Neuronal stem cell (in vitro differentiated cells): ENCODE measurements at places on chromosomes 7 and 10.

DNA sequence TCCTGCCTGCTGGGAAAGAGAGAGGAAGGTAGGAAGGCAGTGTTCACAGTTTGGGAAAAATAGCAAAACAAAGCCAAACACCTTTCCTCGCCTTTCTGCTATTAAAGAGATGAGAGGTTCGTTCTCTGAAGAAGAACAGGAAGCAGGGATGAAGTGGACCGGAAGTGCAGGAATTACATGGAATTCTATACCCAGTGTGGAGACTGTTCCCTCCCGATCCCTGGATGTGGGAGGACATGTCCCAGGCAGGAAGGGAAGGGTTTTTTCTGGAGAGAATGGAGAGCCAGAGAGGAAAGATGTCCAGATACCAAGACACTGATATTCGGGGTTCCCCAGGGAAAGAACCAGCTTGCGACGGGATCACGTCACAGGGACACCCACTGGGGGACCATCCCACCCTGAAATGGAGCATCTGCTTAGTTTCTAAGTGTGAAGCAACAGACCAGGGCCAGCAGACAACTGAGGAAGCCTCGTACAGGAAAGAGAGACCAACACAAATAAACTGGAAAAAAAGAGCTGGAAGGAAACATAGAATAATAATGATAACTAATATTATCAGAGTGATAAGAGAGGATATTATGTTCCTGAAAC, 187.6 kb downstream of the PRPF18 start:
- H3K27me3 ChIP-seq: no peaks in the 10 kb centered on the region
- H3K36me3 ChIP-seq: peaks cover 81% of the 10 kb centered on the region
- no peak for DNase-seq
- H3K27ac ChIP-seq: no peak overlapping the region

GRCh38 chr7:30200591-30200990, 65.8 kb downstream of the MTURN start:
- no peak overlapping the region for H3K4me3 ChIP-seq
- no peaks in the 10 kb centered on the region for H3K27me3 ChIP-seq
- H3K4me1 ChIP-seq: no peaks in the 10 kb centered on the region
- H3K27ac ChIP-seq: no peak overlapping the region
- DNase-seq: no peak
- no peaks in the 10 kb centered on the region for H3K36me3 ChIP-seq

DNA sequence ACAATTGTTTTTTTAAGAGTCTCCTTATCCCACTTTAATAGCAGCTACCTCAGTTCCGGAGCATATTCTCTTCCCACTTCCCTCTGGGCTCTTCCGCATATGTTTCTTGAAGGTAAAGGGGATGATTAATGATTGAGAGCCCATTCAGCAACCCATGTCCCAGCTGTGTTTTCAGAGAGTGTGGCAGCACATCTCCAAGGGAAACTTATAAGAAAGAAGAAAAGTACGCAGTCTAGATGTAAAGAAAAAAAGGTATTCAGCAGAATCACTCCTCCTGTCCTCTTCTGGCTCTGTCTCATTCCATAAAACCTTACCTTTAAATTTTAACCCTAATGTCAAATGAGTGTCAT, 9.7 kb upstream of the ANKRD7 start:
- H3K4me3 ChIP-seq: no peak overlapping the region
- H3K27ac ChIP-seq: no peak overlapping the region
- no peaks in the 10 kb centered on the region for H3K4me1 ChIP-seq
- no peak for DNase-seq
- H3K36me3 ChIP-seq: no peaks in the 10 kb centered on the region

DNA sequence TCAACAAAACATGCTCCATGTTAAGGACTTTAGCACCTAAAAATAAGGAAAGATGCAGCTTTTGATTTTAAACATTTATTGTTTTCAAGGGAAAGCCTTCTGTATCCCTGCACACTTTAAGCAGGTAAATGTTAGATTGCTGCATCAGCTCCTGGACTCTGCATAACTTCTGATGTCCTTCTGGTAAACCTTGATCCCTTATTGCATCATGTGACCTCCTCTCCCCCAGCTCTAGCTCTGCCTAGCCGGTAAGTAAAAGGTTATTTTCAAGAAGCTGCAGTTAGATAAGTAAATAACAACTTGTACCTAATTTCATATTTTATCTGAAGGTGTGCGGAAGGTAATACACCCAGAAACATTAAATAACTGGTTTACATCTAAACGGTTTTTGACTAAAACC, 37.5 kb downstream of the PDK4 start:
- H3K27ac ChIP-seq: no peak overlapping the region
- H3K27me3 ChIP-seq: no peaks in the 10 kb centered on the region
- H3K4me1 ChIP-seq: no peaks in the 10 kb centered on the region
- no peak for DNase-seq
- H3K36me3 ChIP-seq: no peaks in the 10 kb centered on the region

- no peaks in the 10 kb centered on the region for H3K4me1 ChIP-seq
- H3K27me3 ChIP-seq: no peaks in the 10 kb centered on the region
- H3K4me3 ChIP-seq: no peak overlapping the region
- H3K36me3 ChIP-seq: peaks cover 54% of the 10 kb centered on the region
Observed at GRCh38 chr7:739455-739982, 12.4 kb upstream of the PRKAR1B start.

DNA sequence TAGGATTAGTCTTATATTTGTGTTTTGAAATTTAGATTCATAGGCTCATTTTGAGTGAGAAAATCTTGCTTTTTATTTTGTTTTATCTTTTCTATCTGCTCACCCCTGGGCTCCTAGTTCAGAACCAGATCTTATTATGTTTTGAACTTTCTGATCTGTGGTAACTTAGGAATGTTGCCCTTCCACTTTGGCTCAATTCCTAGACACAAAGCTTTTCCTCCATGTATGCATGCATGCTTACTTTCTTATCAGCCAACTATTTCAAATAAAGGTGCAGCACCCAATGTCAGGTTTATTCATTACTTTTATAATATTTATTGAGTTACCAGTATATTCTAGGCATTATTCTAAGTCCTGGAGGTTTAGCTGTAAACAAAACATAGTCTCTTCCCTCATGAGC, 374.8 kb upstream of the KIAA1217 start:
- H3K36me3 ChIP-seq: no peaks in the 10 kb centered on the region
- no peak for DNase-seq
- H3K4me1 ChIP-seq: no peaks in the 10 kb centered on the region
- H3K4me3 ChIP-seq: no peak overlapping the region
- no peak overlapping the region for H3K27ac ChIP-seq

- DNase-seq: no peak
- peaks cover 6% of the 10 kb centered on the region for H3K4me1 ChIP-seq
- no peak overlapping the region for H3K27ac ChIP-seq
- no peak overlapping the region for H3K4me3 ChIP-seq
- no peaks in the 10 kb centered on the region for H3K36me3 ChIP-seq
- no peaks in the 10 kb centered on the region for H3K27me3 ChIP-seq
Observed at GRCh38 chr10:70348228-70348850, 34.1 kb downstream of the LRRC20 start.

DNA sequence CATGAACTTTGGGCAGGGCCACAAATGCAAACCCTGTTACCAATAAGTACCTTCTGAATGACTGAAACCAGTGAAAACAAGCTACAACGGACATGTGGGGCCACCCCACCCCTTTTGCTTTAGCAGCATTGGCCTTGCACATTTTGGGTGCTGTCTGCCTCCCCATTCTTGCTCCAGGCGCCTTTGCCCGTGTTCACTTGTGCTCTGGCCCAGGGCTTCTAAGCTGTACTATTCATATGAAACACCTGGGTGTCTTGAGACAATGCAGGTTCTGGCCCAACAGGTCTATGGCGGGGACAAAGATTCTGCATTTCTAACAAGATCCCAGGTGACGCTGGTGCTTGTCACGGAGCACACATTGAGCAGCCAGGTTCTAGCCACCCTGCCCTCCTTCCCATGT, 96.5 kb upstream of the SDK1 start:
- no peak for DNase-seq
- no peaks in the 10 kb centered on the region for H3K27me3 ChIP-seq

- no peaks in the 10 kb centered on the region for H3K4me1 ChIP-seq
- no peak overlapping the region for H3K4me3 ChIP-seq
- no peak for DNase-seq
- H3K27me3 ChIP-seq: no peaks in the 10 kb centered on the region
Observed at GRCh38 chr10:93921338-93921737, 27.6 kb downstream of the SLC35G1 start.

DNA sequence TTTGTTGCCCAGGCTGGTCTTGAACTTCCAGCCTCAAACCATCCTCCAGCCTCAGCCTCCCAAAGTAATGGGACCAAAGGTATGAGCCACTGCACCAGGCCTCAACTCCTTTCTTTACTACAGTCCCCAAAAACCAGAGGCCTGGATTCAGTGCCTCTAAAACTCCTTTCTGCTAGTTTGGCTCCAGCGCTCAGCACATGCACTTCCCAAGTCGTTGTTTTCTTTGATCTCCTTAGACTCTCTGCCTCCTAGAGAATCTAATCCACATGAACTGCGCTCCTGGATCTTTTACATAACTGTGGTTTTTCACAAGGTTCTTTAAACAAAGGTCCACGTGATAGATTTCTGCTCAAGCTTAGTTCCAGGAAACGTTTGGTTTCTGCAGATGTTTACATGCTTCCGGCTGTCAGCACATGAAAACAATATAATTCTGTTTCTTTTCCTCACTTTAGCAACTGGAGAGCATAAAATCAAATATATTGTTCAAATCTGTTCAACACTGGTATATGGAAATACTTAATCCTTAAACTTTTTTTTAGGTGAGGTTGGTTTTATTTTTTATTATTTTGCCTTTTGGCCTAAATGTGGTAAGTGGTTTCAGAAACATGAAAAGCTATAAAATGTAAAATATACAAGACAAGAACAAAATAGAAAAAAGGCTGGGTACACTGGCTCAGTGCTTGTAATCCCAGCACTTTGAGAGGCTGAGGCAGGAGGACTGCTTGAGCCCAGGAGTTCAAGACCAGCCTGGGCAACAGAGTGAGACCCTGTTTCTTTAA, 270.5 kb upstream of the MKLN1 start:
- no peak for DNase-seq
- no peaks in the 10 kb centered on the region for H3K27me3 ChIP-seq

DNA sequence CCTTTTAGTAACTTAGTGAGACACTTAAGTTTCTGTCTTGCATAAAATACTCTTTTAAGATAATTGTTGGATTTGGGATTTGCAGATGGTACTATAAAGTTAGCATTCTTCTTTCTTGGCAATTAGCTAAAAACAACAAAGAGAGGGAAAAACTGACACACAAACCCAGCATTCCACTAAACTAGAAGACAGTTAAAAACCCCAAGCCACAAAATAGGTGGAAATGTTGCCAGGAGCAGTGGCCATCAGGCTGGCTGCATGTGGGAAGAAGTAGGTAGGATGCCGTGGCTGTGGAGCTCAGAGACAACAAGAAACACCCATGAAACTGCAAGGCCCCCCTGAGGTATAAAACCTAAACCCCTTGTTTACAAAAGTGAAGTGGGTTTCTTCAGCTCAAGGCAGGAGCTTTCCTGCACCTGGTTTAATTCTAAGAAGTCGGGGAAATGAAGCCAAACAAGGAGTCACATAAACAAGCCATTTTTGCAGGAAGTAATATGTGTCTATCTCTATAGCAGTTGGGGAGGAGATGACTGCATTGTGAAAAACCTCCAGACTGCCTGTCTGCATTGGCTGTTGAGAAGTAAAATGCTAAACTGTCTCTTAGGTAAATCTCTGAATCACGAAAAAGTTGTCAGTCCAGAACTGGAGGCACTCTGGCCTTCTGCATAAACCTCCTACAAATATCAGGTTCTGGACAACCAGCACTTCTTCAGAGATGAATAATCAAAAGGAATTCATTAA, 9.5 kb downstream of the RAB18 start:
- no peaks in the 10 kb centered on the region for H3K4me1 ChIP-seq
- peaks cover 68% of the 10 kb centered on the region for H3K36me3 ChIP-seq
- no peak overlapping the region for H3K4me3 ChIP-seq
- H3K27me3 ChIP-seq: no peaks in the 10 kb centered on the region
- no peak for DNase-seq

DNA sequence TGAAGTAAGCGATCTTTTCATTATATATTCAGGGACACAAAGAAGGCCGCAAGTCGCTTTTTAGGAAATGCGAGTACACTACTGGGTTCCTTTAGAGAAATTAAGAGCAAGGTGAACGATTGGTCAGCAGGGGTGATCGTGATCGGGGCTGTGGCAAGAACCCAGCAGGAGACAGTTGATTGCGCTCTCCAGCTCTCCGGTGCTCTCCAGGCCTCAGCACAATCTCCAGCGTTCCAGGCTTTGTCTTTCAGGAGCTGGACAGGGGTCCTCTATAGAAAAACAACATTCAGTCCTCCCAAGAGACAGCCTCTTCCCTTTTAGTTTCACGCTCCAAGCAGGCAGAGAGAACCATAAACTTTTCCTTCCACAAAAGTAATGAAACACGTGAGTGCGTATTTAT, 170.5 kb upstream of the KLF6 start:
- H3K4me3 ChIP-seq: no peak overlapping the region
- H3K36me3 ChIP-seq: no peaks in the 10 kb centered on the region
- H3K27ac ChIP-seq: peak overlapping the region; percentile 26
- no peaks in the 10 kb centered on the region for H3K27me3 ChIP-seq
- peaks cover 7% of the 10 kb centered on the region for H3K4me1 ChIP-seq
